ENCODE measurements at places on chromosomes 7 and 10.
A peak's percentile ranks its signal among the peaks of the same experiment; 100 is the strongest.

DNA sequence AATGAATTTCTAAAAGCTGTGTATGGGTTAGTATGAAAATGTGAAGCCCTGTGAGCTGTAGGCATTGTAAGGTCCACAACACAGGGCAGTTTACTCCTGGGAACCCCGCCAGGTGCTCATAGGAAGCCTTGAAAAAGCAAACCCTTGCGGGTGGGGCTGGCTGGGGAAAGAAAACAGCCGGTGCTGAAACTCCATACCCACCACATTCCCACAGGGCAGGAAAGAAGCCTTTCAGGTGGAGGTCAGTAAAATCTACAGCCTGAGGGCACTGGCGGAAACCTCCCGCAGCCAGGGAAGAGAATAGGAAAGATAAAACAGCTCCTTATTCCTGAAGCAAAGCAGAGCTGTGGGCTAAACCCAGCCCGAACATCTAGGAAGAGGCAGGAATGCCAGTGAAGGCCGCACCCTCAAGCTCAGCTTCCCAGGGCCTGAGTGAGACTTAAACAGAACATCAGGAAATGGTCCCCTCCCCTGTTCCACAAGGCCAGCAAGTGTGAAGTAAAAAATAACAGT is 34.7 kb downstream of the PODXL start:
- H3K36me3 ChIP-seq = no peaks in the 10 kb centered on the region
- no peak overlapping the region for H3K27ac ChIP-seq
- no peak for DNase-seq

- no peaks in the 10 kb centered on the region for H3K27me3 ChIP-seq
- H3K36me3 ChIP-seq = no peaks in the 10 kb centered on the region
- no peak for DNase-seq
- no peak overlapping the region for H3K27ac ChIP-seq
Measured at GRCh38 chr10:8416760-8417159, 362.3 kb downstream of the GATA3 start.

GRCh38 chr10:108653531-108653930 is 1269.8 kb downstream of the XPNPEP1 start:
- peak; percentile 22 for DNase-seq
- H3K27ac ChIP-seq = no peak overlapping the region
- H3K4me3 ChIP-seq = no peak overlapping the region
- no peaks in the 10 kb centered on the region for H3K27me3 ChIP-seq

DNA sequence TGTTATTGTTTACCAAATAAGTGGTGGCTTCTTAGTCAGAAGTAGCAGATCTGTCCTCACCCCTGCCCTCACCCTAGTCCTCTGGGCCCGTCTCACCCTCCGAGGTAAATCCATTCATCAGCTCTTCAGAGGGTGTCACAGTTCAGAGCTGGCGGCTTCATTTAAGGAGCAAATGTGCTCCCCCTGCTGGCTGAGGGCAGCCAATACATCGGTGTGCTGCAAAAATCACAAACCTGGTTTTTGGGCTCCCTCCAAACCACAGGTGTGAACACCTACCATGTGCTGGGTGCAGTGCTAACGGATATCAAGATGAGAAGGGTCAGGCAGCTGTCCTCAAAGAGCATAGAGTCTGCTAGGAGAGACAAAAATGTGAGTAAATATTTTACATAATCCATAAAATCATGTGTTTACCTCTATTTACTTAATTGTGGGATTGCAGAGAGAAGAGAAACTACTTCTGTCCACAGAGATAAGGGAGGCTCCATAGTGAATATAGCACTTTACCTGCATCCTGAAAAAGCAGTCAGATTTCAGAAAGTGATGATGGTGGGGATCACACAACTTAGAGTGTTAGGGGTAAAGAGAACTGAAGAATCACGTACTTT is 15.5 kb upstream of the CRTAC1 start:
- no peaks in the 10 kb centered on the region for H3K4me1 ChIP-seq
- H3K27me3 ChIP-seq = peaks cover 52% of the 10 kb centered on the region
- no peak overlapping the region for H3K4me3 ChIP-seq

- H3K36me3 ChIP-seq = no peaks in the 10 kb centered on the region
- no peak overlapping the region for H3K27ac ChIP-seq
- no peaks in the 10 kb centered on the region for H3K27me3 ChIP-seq
- H3K4me1 ChIP-seq = no peaks in the 10 kb centered on the region
- peak; percentile 22 for DNase-seq
- no peak overlapping the region for H3K4me3 ChIP-seq
Measured at GRCh38 chr10:17250736-17251135, 22.7 kb downstream of the VIM start.

- no peak overlapping the region for H3K4me3 ChIP-seq
- no peak for DNase-seq
- H3K4me1 ChIP-seq = peaks cover 8% of the 10 kb centered on the region
- H3K36me3 ChIP-seq = no peaks in the 10 kb centered on the region
- no peaks in the 10 kb centered on the region for H3K27me3 ChIP-seq
- H3K27ac ChIP-seq = no peak overlapping the region
Measured at GRCh38 chr10:36679554-36679953, 445.8 kb upstream of the ANKRD30A start.

DNA sequence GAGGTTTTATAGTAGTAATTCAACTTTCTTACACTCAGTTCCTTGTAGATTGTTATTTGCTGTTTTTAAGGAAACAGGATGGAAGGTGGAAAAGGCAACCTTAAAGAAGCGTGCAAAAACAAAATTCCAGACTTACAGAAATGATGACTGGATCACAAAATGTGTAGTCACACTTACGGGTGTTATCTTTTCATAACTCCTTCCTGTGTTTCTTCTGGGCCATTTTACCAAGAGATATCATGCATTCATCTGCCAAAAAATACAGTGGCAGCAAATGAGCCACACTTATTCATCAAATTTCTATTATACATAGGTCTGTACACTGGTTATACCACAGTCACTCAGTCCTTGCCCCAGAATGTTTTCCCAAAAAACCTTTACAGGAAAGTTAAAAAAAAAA is 94.3 kb upstream of the IL6 start:
- H3K36me3 ChIP-seq = no peaks in the 10 kb centered on the region
- H3K27ac ChIP-seq = no peak overlapping the region
- no peaks in the 10 kb centered on the region for H3K27me3 ChIP-seq
- no peak overlapping the region for H3K4me3 ChIP-seq
- no peak for DNase-seq

DNA sequence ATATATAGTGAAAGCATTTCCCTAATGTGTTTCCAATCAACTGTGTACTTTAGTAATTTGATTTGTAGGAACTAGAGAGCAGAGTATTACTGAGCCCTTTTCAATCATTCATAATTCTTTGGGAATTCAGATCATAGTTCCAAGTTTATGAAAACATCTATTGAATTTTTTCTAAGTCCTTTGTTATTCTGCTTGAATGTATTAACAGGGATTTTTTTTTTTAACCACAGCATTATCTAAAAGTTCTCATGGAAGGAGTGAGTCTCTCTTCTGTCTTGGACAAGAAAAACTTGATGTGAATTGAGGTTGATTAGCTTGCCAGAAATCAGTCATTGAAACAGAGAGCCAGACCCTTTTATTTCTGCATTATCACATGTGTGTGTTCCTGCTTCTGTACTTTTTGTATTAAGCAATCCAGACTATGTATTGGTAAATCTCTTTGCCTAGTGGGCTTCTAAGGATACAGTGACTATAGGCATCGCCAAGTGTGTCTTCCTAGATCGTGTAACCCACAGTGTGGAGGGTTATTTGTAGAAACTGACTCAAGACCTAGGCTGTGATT is 59.9 kb downstream of the BMPER start:
- no peak overlapping the region for H3K4me3 ChIP-seq
- H3K36me3 ChIP-seq = peaks cover 39% of the 10 kb centered on the region
- no peak overlapping the region for H3K27ac ChIP-seq
- no peak for DNase-seq
- H3K4me1 ChIP-seq = no peaks in the 10 kb centered on the region

DNA sequence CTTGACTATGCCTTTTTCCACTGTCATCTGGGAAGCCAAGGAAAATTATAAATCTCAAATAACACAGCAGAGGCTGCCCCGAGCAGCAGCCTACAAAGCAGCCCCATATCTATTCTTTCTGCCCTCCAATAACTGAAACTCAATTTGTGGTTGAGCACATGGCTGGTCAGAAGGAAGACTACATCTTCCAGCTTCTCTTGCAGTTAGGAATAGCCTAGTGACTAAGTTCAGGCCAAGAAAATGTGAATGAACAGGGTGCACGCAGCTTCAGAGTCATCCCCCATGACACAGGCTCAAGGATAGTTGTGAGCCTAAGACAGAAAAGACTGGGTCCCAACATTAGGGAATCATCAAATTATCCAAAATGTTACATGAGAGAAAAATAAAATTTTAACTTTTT is 42.3 kb downstream of the CHCHD3 start:
- no peaks in the 10 kb centered on the region for H3K27me3 ChIP-seq
- no peak overlapping the region for H3K4me3 ChIP-seq
- H3K4me1 ChIP-seq = peaks cover under 1% of the 10 kb centered on the region
- no peaks in the 10 kb centered on the region for H3K36me3 ChIP-seq

- DNase-seq = no peak
- H3K36me3 ChIP-seq = peaks cover 5% of the 10 kb centered on the region
- H3K4me3 ChIP-seq = no peak overlapping the region
- H3K4me1 ChIP-seq = peaks cover 8% of the 10 kb centered on the region
Measured at GRCh38 chr10:129657297-129658017, 190.4 kb downstream of the MGMT start.

Measured in mesenchymal stem cell (in vitro differentiated cells and primary cell).